GM13977 (cell line): ENCODE measurements at places on chromosomes 16 and 17.

DNA sequence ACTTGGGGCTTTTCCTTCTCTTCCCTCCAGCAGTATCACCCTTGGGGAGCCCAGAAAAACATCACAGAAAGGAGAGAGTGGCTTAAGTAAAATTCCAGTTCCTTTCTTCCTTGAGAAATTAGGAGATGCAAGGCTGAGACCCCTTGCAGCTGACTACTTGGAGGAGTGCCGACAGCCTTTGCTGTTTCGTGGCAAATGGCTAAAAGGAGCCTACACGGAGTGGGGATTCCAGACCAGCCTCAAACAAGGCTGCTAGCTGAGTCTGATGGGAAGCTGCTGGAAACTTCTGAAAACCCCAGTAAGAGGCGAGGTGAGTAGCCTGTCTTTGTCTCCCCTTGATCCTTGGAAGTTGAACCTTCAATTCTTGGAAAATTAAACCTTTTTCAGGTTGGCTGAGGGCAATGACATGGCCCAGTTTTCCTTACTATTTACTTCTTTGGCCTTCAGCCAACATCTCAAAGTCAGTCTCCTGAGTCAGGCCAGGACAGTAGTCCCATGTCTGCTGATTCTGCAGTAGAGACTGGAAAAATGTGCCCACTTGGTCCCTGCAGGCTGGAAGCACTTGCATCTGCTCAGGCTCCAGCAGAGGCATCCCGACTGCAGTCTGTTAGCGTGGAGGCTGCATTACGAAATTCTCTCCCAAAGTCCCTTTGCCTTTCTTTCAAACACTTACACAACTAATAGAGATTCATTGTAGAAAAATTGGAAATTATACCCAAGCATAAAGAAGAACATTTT, 23.4 kb downstream of the SMIM36 start:
- DNase-seq: no peak

- no peak for DNase-seq
These were observed 18.3 kb upstream of the LITAF start for GRCh38 chr16:11604783-11605563.

GRCh38 chr17:67050471-67051154, 6.3 kb downstream of the CACNG1 start:
- no peak for DNase-seq

- DNase-seq: no peak
These were observed 4.3 kb upstream of the HSF5 start for GRCh38 chr17:58492238-58493121.

DNA sequence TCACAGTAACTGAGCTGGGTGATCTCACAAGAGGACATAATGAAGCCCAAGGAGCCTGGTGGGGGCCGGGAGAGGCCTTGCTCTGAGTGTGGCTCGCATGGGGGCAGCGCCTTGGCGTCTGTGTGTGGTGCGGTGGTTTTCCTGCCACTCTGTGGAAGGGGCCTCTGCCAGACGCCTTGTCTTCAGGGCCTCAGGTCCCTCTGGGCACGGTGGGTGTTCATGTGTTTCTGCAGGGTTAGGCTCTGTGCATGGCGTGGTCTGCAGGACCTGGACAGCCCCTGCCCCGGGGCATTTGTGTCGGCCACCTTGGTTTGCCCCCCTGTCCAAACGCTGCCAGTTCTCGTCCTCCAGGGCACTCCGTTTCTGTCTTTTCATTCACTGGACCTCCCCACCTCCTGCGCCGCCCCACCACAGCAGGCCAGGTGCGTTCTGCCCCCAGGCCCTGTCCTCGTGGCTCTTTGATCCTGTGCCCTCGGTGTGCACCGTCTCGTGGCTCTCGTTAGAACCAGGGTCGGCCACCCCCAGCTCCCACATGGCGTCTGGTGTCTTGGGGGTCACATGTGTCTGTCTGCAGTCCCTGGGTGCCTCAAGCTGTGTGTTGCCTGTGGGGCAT, 43.7 kb upstream of the ZNF750 start:
- DNase-seq: no peak

DNA sequence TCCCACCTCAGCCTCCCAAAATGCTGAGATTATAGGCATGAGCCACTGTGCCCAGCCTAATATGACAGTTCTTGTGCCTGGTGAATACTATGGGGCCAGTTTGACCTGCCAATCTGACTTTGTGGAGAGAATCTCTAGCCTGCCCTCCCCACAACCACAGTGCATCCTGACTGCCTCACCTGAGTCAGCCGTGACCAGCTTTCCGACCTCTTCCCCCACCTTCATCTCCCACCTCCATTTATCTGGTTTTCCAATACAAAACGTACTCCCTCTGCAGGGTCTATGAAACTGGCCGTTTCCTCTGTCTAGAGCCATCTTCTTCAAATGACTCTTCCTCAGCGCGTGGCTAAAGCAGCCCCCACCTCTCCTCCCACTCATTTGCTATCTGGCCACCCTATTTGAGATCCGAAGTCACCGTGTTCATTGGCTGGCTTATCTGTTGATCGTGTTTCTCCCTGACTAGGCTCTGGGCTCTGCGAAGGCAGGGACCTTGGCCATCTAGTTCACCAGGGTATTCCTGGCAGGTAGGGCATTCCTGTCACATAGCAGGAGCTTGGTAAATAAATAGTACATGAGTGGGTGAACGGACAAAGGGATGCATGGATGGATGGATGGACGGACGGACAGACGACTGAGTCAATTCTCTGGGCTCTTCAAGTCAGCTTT, 22.3 kb upstream of the PLLP start:
- peak; percentile 11 for DNase-seq

GRCh38 chr16:63410594-63410993, 1374.4 kb upstream of the CDH8 start:
- DNase-seq: no peak

DNA sequence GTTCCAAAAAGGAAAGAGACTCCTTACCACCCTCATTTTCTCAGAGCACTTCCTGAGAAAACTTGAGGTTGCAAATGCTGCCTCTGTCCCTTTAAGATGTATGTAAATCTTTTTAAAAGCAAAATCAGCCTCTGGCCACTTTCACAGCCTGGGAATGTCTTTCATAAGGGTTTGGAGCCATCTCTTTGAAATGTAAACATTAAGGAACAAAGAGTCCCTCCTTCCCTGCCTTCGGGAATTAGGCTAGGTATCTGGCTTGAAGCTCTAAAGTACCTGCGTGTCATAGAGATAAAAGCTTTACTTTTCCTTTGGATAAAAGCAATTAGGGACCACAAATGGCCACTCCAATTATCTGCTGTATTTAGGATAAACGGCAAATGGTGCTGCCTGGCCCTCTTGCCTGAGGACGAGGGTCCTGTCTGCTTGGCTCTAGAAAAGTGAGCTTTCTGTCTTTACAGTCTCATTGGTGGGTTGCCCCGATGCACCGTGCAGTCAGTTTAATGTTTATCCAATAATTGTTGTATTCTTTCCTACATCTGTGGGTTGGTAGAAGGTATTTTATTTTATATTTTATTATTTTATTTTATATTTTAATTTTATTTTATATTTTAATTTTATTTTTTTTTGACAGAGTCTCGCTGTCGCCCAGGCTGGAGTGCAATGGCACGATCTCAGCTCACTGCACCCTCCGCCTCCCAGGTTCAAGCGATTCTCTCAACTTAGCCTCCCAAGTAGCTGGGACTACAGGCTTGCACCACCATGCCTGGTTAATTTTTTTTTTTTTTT, 23.9 kb downstream of the NLRC3 start:
- no peak for DNase-seq

- no peak for DNase-seq
These were observed 61.5 kb downstream of the HELZ start for GRCh38 chr17:67183531-67183930.

DNA sequence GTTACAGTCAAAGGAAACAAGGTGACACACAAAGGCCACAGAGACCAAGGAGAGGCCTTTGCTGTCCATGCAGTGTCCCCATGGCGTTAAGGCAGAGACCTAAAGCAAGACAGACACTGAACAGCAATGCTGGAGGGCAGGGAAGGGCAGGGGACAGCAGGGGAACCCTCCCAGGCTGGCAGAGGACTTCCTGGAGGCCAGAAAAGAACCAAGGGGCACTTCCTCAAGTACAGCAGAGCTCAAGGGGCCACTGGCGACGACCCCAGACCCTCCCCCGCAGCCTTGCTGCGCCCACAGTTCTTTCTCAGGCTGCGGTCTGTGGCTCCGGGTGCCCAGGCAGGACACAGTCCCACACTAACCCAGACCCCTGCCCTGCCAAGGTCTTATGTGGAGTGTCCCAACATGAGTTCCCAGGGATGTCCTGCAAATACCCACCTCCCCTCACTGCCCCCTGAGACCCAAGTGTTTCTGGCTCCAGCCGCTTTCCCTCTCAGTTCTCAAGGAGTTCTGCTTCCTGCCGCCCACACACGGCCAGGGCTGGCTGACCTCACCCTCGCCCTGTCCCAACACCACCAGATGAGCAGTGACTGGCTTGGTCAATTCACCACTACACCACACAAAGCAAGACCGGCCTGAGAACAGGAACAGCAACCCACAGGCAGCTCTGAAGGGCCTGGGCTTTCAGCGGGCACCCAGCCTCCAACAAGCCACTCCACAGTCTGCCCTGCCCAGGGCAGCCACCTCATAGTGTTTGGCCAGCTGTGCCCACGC, 4.2 kb downstream of the CLCN7 start:
- DNase-seq: no peak

- no peak for DNase-seq
These were observed 29.6 kb downstream of the C17orf100 start for GRCh38 chr17:6681176-6681575.

GRCh38 chr16:822174-822908, 21.8 kb upstream of the GNG13 start:
- no peak for DNase-seq

DNA sequence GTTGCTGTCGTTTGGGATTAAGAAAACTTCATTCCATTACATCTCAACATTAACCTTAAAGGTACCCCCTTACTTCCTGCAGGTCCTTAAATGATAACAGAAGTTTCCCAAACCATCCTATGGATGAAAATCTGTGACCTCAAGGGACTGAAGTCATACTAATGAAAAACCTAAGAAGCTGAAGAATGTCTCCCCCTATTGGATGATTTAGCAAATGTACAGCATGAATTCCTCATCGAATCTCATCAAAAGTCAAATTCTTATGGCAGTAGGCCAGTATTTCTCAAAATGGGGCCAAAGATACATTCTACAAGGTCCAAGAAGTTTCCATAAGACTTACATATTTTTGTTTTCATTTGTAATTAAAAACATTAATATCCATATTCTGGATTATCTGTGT, 13.5 kb downstream of the SCO1 start:
- DNase-seq: no peak

DNA sequence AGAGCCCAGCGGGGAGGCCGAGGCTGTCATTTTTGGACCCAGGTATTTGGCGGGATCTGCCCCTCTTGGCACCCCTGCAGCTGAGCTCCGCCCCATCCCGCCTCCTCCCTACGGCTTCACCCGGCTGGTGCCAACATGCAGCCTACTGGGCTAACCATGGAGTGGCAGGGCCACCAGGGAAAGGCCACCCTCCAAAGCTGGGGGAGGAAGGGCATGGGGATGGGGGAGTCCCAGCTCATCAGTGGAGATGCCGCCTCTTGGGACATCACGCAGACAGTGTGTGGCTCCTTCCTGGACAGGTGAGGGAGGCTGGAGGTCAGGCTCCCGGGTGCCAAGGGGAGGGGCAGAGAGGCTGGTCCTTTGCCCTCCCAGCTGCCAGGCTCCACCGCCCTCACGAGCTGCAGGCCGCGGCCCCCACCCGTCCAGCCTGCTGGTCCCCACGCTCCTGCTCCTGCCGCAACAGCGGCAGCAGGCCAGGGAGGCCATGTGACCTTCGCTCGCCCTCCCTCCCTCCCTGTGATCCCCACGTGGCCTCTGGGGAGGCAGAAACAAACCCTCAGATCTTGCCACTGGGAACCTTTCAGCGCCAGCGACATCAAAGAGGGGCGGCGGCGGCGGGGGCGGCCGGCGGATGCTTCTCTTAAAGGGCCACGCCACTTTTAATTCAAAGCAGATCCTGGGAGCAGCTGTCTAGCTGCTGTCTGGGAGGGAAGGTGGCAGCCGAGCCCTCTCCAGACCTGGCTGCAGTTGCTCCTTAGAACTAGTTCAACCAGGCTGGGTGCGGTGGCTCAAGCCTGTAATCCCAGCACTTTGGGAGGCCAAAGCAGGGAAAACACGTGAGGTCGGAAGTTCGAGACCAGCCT, 6.8 kb upstream of the NOTUM start:
- DNase-seq: peak; percentile 95

GRCh38 chr16:5000573-5001001, 33.1 kb downstream of the NAGPA start:
- DNase-seq: no peak

GRCh38 chr17:75338335-75338734, 49.1 kb upstream of the SLC25A19 start:
- no peak for DNase-seq

DNA sequence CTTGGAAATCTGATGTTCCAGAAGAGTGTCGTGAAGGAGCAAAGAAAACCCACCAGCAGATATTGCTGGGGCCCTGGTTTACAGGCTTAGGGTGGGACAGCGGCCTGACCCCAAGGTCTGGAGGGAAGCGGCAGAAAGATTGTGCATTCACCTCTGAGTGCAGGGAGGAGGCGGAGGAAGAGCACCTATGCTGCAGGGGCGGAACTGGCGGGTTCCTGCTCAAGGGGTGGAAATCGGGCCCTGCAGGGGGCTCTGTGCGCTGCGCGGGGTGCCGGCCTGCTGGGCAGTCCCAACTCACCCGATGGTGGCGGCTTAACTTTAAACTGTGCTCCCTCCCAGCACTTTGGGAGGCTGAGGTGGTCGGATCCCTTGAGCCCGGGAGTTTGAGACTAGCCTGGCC, 47.5 kb downstream of the COX4I1 start:
- DNase-seq: no peak

DNA sequence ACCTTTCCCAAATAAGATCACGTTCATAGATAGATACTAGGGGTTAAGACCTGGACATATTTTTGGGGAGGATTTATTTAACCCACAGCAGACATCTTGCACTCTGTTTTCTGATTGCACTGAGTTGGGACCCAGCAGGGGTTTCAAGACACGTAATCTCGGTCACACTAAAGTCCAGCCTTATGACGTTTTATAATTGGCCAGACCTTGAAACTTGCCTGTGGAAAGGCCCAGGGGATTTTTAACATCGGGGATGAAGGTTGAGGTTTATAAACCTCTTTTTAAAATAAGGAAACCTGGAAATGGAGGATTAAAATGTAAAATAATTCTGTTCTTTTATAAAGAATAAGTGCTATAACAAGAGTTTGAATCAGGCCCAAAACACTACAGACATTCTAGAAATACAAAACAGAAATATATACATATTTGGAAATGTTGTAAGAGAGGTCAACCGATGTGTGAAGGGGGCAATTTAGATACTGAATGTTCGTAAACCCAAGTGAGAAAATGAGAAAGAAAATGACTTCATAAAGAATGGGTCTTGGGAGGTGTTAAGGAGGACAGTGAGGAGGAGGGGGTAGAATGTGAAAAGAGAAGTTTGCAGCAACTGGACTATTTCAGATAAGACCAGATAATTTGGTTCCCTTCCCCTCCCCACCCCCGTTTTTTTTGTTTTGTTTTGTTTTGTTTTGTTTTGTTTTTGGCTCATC, 61.1 kb upstream of the NOL11 start:
- peak; percentile 52 for DNase-seq
